ENCODE measurements at places on chromosomes 16 and 17. TPM values are rescaled to one million over a fixed set of nuclear protein-coding genes. Genes with fewer than 3 reads are reported as not detected.
A peak's percentile ranks its signal among the peaks of the same experiment; 100 is the strongest.

- no peak overlapping the region for H3K27ac ChIP-seq
- H3K36me3 ChIP-seq, result peaks cover 2% of the 10 kb centered on the region
- H3K27me3 ChIP-seq, result peaks cover 53% of the 10 kb centered on the region
- no peak for DNase-seq
Measured at GRCh38 chr17:79775632-79776031, 2.3 kb upstream of the CBX2 start.

DNA sequence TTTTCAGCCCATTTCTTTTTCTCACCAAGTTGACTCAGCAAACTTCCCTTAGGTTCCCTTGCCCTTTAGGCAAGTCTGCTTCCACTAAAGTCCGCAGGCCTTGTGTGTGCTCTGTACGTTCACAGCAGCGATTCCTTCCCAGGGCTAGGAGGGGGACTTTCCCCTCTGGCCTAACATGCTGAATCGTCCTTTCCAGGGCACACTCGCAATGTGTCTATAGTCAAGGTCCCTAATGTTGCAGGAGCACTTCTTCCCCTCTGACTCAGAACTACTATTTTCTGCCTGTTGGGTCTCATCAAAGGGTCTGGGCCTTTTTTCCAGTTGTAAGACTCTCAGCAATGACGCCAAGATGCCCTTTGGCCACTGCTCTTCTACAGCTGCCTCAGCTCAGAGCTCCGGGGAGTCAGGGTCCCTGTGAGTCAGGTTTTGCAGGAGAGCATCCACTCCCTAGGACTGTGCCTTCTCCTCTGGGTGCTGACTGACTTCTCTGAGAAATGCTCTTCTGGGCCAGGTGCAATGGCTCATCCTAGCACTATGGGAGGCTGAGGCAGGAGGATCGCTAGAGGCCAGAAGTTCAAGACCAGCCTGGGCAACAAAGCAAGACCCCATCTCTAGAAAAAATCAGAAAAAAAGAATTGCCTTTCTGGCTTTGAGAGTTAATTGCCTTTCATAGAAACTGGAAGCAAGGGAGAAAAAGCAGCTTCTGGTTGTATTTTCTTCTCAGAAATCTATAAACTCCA is 64.4 kb upstream of the TBX2 start:
- no peak overlapping the region for H3K4me3 ChIP-seq
- H3K4me1 ChIP-seq, result peaks cover 1% of the 10 kb centered on the region
- no peak overlapping the region for H3K27ac ChIP-seq

DNA sequence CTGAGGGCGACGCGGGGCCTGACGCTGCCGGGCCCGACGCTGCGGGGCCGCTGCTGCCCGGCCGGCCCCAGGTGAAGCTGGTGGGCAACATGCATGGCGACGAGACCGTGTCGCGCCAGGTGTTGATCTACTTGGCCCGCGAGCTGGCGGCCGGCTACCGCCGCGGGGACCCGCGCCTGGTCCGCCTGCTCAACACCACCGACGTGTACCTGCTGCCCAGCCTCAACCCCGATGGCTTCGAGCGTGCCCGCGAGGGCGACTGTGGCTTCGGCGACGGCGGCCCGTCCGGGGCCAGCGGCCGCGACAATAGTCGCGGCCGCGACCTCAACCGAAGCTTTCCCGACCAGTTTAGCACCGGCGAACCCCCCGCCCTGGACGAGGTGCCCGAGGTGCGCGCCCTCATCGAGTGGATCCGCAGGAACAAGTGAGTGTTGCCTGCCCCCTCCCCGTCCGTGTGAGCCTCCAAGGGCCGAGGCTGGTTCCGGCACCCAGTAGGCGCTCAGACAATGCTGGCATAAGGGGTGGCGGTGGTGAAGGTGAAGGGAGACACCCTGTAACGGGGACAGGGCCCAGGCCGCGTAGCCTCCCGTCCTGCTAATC is 676 bp downstream of the CPD start:
- peak overlapping the region; percentile 51 for H3K27ac ChIP-seq
- H3K36me3 ChIP-seq, result no peaks in the 10 kb centered on the region
- DNase-seq, result peak; percentile 55
- H3K4me1 ChIP-seq, result peaks cover 50% of the 10 kb centered on the region

DNA sequence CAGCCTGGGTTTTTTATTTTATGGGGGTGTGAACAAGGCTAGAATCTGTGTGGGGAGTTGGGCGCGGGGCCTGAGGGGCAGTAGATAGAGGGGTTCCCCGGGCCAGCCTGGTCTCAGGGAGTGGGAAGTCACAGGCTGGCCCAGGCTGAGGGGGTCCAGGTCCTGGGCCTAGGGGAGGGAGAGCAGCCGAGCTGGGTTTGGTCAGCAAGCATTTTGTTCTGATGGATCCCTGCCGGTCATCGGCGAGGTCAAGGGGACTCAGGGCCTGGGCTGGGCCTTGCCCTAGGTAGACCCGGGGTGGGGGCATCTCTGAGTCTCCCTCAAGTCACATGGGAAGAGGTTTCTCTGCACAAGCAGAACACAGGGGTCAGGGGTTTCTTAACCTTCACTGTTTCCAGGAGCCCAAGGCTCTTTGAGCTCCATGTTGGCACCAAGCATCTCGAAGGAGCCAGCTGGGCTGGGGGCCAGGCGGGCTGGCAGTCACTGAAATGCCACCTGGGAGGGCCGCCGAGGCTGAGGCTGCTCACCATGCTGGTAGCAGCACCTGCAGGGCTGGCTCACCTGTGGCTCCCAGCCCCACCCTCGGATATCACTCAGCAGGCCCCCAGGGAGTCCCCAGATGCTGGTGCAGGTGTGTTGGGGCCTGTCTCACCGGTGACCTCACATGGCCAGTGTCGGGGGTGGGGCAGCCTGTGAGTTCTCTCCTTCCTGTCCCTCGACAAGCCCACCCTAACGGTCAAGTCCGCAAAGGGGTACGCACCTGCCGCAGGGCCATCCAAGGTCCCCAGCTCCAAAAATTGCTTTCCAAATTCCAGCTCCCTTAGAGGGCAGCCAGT is 41.0 kb downstream of the SLC7A5 start:
- no peak for DNase-seq
- H3K27ac ChIP-seq, result no peak overlapping the region
- H3K36me3 ChIP-seq, result peaks cover 2% of the 10 kb centered on the region
- H3K4me3 ChIP-seq, result no peak overlapping the region
- no peaks in the 10 kb centered on the region for H3K4me1 ChIP-seq

GRCh38 chr17:63102034-63102433 is 136.0 kb downstream of the TANC2 start:
- H3K36me3 ChIP-seq, result no peaks in the 10 kb centered on the region
- no peaks in the 10 kb centered on the region for H3K4me1 ChIP-seq
- no peak overlapping the region for H3K4me3 ChIP-seq

Gene ZFP3
- 7.3 TPM for total RNA-seq
